ENCODE measurements at places on chromosomes 2 and 18.

- DNase-seq = no peak
These were observed 910.8 kb upstream of the CDH2 start for GRCh38 chr18:29087616-29088246.

DNA sequence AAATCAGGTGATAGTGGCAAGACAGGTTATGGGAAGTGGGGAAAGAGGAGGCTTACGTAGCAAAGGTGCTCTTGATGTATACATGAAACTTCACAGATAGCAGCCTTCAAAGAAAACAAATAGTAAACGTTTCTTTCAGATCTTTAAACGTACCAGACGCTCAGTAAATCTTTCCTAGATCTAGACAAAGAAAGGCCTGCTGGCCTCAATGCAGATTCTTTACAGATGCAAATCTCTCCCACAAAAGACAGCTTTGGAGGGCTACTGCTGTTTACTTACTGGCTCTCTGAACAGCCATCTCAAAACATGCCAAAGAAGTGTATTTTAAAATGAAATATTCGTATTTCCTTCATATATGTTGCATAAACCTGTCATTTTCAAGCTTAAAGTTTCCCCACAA lies 1279.9 kb upstream of the NRXN1 start:
- DNase-seq = no peak

- DNase-seq = no peak
These were observed 74.7 kb downstream of the BMPR2 start for GRCh38 chr2:202450785-202451184.

DNA sequence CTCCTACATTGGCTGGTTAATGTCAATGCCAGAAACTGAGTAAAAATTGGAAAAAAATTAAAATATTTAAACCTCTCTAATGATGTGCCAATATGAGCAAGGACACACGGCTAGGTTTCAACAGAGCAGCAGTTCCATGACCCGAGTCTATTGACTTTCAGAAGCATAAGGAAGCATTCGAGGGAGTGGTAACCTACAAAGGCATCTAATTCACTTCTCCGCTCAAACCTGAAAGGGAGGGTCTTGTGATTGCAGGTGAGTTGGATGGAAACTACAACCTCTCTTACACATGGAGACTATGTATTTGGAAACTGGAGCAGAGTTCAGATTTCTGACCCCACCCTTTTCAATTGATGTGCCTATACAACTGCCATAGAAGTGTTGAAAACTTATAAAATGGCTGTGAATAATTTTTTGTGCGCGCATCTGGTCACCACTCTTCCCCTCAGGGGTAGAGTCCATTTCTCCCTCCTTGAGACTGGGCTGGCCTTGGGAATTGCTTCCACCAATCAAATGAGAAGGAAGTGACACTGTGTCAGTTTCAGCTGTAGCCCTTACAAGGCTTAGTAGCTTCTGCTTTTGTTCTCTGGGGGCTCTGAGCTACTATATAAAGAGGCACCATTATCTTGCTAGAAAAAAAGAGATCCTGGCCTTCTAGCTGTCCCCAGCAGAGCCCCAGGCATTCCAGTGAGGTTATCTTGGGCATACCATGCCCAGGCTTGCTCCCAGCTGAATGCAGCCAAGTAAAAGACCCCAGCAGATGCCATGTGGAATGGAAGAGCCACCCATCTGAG lies 278.0 kb downstream of the EPHA4 start:
- DNase-seq = no peak

DNA sequence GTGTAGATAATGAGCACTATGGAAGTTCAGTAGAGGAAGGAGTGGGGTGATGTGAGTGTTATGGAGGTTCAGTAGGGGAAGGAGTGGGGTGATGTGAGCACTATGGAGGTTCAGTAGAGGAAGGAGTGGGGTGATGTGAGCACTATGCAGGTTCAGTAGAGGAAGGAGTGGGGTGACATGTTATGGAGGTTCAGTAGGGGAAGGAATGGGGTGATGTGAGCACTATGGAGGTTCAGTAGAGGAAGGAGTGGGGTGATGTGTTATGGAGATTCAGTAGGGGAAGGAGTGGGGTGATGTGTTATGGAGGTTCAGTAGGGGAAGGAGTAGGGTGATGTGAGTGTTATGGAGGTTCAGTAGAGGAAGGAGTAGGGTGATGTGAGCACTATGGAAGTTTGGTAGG lies 116.3 kb upstream of the SMAD7 start:
- no peak for DNase-seq

DNA sequence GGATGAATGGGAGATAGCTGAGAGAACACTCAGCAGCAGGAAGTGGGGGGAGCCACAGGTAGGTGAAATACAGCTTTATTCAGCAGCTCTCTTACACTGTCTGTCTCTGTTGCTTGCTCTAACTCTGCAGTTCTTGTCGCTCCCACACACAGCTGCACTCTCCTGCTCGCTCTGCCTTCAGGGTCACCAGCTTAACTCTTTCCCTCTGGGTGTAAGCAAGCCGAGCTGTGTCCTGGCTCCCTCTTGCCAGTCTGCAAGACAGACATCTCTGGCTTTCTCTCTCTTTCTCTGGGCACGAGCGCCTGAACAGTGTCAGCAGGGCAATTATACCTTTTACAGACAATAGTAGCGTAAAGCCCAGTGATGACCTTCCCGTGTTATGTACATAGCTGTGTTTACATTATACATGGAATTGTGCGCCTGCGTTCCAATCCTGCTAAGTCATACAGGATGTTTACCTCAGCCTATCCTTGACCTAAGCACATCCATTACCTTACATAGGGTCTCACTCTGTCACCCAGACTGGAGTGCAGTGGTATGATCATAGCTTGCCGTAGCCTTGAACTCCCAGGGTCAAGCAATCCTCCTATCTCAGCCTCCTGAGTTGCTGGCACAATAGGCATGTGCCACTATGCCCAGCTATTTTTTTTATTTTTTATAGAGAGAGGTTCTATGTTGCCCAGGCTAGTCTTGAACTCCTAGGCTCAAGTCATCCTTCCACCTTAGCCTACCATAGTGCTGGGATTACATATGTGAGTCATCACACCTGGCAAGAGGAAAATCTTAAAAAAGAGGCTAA lies 57.8 kb upstream of the CHN1 start:
- no peak for DNase-seq

- DNase-seq = no peak
These were observed 161.3 kb downstream of the SPP2 start for GRCh38 chr2:234211797-234212196.

DNA sequence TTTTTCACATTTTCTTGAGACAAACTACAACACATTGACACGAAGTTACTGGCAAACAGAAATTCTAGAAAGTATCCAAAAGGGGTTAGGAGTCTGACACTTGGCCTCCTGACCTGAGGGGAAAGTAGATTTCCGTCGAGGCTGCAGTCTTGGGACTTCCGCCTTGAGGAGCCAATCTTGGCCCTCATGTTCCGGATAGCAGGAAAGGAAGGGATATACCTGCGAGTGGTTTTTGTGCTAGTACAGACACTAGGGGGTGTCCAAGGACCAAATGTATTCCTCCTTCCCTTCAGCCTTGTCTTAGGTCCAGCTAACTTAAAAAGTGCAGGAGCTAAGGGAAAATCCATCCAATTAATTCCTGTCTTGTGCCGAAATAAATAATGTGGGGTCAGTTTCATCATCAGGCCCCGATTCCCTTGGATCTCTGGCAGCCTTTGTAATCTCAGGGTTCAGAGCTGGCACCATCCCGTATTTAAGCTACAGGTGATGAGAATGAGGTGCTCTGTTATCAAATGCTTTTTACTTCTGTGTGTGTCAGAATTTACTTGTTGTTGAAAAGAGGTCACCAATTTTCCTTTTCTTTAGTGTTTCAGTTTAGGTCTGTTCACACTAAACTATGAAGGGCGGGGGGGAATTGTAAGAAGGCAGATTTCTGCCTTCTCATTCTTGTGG lies 330.2 kb upstream of the FANCL start:
- DNase-seq = peak; percentile 28

DNA sequence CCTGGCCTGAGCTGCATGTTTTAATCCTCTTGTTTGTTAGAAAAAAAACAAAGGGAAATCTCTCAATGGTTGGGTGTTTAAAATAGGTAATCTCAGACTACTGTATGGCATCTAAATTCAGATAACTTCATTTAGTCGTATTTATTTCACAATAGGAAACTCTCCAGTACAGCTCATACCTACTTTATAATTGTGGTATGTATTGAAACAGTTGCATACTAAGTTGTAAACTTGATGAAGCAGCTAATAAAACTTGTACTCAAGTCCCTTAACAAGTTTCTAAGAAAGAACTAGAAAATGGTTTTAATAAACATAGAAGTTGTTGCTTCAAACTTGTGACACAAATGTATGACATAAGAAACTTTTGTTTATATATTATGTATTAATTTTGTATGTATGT lies 334.5 kb downstream of the PTPRM start:
- DNase-seq = no peak

- DNase-seq = no peak
These were observed 335.8 kb downstream of the TRIB2 start for GRCh38 chr2:13052547-13052946.

Measured in thymus (tissue), 14 donors.